ENCODE measurements at places on chromosomes 16 and 17.
A peak's percentile ranks its signal among the peaks of the same experiment; 100 is the strongest.

- no peak for DNase-seq
Observed at GRCh38 chr17:28657756-28658155, 4.0 kb downstream of the SDF2 start.

GRCh38 chr16:48197294-48197693 is 41.5 kb upstream of the ABCC12 start:
- DNase-seq: no peak

DNA sequence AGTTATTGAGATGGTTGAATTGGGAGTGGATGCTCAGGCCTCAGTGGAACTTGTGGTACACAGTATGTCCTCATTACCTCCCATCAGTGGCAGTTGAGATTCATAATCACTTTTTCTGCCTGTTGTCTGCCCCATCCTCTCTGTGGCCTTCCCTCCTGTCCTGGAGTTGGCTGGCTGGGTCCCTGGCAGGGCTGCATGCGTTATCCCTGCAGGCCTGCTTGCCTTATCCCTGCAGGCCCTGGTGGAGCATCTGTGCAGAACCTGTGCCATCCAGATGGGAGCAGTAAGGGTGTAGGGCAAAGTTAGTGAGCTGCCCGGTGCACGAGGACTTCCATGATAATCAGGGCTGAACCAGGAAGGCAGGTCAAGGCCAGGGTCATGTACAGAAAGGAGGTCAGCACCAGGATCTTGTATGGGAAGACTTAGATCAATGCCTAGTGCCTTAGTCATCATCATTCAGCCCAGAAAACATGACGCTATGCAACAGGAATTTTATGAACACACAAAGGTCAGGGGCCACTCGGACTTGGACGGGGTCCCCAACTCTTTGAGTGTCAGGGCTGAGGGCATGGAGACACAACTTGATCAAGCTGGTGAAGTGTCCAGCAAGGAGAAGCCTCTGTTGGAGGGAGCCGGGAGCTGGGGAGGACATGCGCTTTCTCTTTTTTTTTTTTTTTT is 47.2 kb downstream of the ABCC1 start:
- no peak for DNase-seq

GRCh38 chr17:77445760-77446532 is 305.2 kb downstream of the SEC14L1 start:
- DNase-seq: no peak

GRCh38 chr16:10738231-10739077 is 5.2 kb upstream of the NUBP1 start:
- DNase-seq: no peak

DNA sequence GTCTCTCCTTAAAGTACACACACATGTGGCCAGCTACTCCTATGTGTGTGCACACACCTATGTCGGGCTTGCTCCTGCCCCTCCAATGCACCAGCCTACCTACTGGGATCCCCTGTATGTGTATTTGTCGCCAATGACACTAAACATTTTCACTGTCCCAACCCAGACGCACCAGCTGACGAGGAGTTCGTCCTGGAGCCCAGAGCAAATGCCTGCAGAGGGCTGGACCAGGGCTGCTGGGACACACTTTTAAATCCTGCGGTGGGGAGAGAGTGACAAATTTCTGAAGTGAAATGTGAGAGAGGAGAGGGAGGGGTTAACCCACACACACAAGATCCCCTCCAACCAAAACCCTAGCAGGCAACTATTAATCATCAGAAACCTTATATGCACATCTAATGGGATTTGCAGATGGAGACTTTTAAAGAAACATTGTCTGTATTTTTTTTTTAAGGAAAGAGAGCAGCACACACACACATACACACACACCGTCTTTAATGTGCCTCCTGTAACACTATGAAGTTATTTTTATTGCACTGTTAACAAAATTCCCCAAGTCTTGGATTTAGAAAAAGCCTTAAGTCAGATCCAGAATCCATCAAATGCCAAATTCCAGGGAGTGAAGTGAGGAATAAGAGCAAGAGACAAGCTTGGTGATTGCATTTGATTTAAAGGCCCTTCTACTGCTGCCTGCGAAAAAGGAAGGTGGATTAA is at the start of gene MEOX1:
TSS of gene MEOX1 (minus strand) at position 224 of the 714 bp plus-strand sequence. CDS start 388 bp downstream, outside the sequence.
- DNase-seq: no peak

DNA sequence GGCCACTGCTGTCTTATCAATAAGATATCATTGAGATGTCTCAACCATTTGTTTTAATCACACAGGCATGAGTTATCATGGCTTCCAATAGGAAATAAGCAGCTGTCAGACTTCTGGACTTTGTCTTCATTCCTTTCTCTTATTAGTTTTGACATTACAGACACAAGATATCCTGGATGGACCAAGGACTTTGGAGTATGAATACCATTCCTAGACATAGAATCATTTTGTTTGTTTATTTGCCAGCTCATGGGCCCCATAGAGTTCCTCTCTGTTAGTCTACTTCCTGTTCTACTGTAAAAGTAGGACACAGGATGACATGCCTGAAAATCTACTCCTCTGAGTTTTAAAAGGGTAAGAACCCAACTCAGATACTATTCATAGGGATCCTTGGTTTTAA is 77.7 kb upstream of the KCNJ16 start:
- DNase-seq: no peak

DNA sequence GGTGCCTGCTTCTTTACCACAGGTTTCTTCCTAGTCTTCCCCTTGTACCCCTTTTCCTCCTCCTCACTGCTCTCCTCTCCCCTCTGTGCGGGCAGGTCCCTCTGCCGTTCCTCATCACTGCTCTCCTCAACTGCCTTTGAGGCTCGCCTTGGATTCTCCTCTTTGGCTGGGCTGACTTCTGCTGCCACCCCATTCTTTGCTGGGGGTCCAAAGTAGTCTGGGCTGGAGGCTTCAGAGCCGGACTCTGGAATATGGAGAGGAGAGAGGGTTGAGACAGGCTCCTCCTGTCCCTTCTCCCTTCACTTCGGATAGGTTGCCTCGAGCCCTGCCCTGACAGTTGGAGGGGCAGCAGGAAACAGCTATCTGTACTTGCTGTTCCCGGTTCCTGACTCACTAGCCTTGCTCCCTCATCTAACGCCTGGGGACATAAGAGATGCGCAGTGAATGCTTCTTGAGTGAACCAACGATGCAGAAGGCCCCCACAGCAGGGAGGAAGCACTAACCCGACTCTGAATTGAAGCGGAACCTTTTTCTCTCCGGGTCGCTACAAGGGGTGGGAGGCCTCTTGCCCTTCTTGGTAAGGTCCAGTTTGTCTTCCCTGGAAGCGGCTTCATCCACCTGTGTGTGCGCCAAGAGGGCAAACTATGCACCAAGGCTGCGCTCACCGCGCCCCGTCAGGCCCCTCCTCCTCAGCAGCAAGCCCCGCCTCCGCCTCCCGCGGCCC is 655 bp downstream of the HIRIP3 start:
- peak; percentile 51 for DNase-seq

DNA sequence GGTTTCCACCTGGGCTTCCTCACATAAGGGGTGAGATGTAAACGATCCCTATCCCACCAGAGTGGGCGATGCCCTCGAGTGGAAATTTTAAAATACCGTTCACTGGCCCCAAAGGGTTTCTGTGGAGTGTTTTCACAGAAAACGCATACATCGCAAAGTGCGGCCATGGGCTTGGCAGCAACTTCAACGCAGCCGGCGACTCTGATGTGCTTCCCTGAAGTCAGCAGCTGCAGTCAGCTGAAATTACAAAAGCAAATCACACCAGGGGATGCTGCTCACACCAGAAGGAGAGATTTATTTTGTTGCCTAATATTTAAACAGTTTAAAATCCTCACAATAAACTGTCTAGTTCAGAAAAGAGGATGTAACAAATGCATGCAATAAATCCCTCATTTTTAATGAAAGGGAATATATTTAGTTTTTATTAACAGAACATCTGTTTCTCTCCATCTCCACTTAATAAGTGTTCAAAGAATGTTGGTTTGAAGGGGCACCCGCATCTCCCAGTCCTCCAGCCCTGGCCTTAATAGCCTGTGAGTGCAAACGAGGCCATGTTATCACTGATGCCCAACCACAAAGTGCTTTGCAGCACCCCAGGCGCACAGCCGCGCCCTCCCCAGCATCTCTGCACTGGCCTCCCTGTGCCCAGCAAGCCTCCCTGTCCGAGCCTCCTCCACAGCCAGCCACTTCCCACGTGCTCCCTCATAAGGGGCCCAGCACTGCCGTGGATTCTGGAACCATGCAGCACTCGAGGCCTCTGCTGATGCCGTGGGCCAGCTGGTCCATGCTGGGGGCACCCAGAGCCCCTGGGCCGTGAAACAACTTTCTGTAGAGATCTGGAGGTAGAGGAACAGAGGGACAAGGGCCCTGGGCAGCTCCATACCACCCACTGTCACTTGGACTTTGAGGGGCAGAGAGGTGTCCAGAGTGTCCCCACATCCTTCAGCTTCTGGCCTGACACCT is 17.3 kb upstream of the XYLT2 start:
- DNase-seq: no peak

DNA sequence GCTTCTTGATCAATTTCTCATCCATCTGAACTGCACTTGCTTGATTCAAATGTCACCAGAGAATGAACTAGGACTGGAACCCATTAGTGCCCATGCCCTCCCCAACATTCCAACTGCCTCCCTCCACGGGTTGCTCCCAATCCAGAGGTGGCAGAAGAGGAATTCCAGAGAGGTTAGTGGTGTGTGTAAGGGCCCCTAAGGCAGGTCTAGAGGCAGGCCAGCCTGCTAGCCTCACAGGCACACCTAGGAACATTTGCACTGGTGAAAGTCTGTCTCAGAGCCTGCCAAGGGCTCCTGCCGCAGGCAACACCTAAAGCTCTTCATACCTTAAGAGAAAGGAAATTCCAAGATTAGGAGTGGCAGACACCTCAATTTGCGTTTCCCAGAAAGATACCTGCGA is 21.2 kb upstream of the CMTM4 start:
- no peak for DNase-seq

DNA sequence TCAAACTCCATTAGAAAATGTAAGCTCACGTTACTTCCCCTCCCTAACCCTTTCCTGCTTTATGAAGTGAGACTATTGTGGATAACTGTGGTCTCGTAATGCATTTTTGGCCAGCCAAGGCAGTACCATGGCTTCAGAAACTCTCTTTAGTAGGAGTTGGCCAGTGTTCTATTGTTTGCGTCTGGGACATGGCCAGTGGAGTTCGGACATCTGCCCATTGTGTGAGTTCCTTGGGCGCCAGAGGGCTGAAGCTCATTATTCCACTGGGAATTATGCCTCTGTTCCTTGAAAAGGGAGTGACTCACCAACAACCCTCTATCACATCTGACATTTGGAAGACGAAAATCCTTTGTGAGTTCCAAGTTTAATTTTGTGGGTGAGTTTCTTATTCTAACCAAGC is 319.5 kb upstream of the SOX9 start:
- DNase-seq: no peak

DNA sequence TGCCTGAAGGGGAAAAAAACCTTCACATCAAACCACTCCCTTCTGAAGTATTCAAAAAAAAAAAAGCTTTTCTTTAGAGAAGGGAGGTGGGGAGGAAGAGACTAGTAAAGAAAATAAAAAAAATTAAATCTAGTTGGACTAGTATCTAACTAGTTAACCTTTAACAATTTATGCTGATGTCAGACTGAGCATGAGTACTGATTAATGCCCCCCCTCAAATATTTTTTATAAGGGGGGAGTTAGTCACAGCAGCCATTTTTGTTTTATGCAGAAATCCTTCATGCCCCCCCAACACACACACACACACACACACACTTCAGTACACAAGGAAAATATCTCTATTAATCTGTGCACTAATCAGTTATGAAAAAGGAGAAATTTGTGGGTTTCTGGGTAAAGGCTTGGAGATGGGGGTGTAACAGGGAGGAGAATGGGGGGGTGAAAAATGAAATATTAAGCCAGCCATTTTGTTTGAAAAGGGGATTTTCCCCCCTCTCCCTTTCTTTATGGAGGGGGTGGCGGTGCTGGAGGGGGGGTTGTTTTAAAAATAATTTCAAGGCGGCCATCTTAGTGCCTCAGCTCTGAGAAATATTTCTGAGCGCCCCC is 4.7 kb upstream of the CHD3 start:
- no peak for DNase-seq

DNA sequence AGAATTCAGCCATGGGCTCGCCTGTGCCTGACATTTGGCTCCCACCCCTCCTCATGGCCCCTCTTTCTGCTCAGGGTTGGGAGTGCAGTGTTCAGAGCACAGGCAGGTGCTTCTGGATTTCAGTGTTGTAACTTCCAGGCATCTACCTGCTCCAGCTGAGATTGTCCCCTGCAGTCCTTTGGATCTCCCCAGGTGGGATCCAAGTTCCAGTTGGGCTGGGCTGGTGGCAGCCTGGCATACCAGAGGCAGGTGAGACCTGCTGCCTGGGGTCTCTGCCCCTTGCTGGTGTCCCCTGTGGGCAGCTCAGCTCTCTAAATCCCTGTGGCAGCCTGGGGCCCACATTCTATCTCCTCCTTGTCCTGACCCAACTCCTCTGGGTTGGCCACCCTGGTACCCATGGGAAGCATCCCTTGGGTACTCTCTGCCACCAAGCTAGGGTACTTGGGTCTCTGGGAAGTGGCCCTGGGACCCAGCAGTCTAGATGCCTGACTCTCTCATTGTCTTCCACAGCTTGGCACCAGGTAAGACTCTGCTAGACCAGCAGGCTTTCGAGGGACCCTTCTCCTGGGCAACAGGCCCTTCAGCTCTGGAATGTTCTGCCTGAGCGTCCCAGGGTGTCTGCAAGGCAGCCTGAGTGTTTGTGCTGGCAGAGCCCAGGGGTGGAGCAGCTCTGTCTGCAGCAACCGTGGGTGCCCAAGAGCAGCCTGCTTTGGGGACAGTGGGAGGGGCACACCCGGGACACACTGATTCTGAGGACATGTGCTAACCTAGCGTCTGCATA is 42.5 kb downstream of the DNAH17 start:
- DNase-seq: no peak

GRCh38 chr16:53960954-53961616 is 257.1 kb downstream of the FTO start:
- DNase-seq: no peak

DNA sequence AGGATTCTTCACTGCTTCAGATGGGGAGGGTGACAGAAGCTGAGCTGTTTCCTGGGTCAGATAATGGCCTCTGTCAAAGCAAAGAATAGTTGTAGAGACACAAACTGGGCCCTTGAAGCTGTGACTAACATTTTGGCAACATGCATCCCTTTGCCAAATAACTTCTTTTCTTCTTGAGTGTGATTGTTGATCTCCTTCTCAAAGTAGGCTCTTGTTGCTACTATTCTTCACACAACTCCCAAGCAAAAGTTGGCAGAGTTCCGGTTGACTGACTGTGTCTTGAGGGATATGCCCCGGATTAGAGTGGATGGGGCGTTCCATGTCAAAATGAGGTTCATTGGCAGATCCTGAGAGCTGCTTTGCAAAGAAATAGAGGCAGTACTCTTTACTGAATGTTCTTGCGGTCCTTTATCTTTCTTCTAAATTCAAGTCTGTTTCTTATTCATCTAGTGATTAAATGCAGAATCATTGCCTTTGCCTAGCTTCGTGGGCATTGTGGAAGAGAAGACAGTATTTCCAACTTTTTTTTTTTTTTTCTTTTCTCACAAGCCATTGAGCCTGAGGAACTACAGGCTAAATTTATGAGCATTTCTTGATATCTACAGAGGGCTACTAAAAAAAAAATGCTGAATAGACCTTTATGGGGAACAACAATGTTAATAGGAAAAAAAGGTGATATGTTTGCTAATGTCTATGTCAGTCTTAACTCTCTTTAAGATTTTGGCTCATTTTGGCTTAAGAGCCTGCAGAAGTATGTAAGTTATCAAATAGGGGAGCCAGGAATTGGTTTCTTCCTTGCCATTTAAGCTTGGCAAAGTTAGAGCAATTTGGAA is 5.8 kb downstream of the WIPF2 start:
- DNase-seq: no peak

All from stimulated activated CD4-positive, alpha-beta T cell treated with anti-CD3 and anti-CD28 coated beads, Interleukin-1b, Interleukin-23, amount 100 ng/mL, for 1 hour (primary cell).